Activated CD4-positive, alpha-beta memory T cell treated with anti-CD3 and anti-CD28 coated beads, Interleukin-2, amount 10 ng/mL, durations not matched to agents 7 days and 5 days (primary cell): ENCODE measurements at places on chromosomes 16 and 17. TPM values are rescaled to one million over a fixed set of nuclear protein-coding genes. Genes with fewer than 3 reads are reported as not detected.

GRCh38 chr16:69725480-69726312, 664 bp downstream of the NQO1 start:
- H3K4me3 ChIP-seq = peak overlapping the region; percentile 89
- no peaks in the 10 kb centered on the region for H3K27me3 ChIP-seq
- peak overlapping the region; percentile 90 for H3K27ac ChIP-seq
- peaks cover 61% of the 10 kb centered on the region for H3K4me1 ChIP-seq
- H3K36me3 ChIP-seq = peaks cover 7% of the 10 kb centered on the region
- DNase-seq = no peak

GRB7 gene
- total RNA-seq = 0.40 TPM

ASPA gene
- not detected for total RNA-seq

DNA sequence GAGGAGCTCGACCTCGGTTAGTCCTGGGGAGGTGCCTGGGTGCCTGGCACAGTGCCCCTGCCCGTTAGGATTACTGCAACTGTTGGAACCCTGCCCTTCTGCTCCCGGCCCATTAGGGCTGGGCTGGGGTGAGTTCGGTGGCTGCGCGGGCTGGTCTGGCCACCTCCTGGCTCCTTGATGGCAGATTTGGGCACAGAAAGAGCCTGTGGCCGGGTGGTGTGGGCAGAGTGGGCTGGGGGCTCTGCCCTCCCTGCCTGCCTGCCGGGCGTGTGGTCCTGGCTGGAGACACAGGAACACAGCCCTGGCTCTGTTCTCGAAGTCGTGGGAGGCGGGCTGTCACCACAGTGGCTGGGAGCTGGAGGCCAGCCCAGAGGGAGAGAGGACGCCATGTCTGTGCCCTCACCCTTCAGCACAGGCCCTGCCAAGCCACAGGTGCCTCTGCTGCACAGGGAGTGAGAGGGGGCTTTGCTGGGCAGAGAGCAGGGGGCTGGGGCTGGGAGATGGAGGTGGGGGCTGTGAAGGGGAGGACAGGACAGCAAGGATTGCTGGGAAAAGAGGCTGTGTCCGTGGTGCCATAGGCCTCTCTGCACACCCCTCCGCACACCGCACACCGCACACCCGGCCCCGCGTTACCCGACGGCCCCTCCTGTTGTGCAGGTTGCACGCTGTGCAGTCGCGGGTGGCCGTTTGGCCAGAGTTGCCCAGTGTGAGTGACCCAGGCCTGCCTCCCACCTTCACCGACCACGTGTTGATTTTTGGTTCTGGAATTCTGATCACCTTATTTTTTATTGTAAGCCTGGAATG, 236.6 kb upstream of the GSE1 start:
- H3K4me1 ChIP-seq = peaks cover 11% of the 10 kb centered on the region
- peaks cover 6% of the 10 kb centered on the region for H3K27me3 ChIP-seq
- no peak for DNase-seq
- no peak overlapping the region for H3K27ac ChIP-seq

ADAD2 gene
- not detected for total RNA-seq

- H3K36me3 ChIP-seq = no peaks in the 10 kb centered on the region
- no peak overlapping the region for H3K4me3 ChIP-seq
- no peaks in the 10 kb centered on the region for H3K4me1 ChIP-seq
- H3K27ac ChIP-seq = no peak overlapping the region
- H3K27me3 ChIP-seq = no peaks in the 10 kb centered on the region
Observed at GRCh38 chr17:81193051-81193410, 27.0 kb upstream of the AATK start.
